ENCODE measurements at places on chromosomes 5 and 9.

DNA sequence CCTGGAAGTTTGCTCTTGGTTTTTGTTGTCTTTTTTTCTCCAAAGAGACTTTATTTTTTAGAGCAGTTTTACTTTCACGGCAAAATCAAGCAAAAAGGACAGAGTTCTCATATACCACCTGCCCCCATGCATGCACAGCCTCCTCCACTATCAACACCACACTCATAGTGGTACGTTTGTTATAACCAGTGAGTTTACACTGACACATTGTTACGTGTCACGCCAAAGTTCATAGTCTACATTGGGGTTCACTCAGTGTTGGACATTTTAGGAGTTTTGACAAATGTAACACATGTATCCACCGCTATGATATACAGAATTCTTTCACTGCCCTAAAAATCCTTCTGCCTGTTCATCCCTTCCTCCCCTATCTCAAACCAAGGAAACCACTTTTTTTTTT, 7.5 kb upstream of the ICE1 start:
- DNase-seq = no peak

DNA sequence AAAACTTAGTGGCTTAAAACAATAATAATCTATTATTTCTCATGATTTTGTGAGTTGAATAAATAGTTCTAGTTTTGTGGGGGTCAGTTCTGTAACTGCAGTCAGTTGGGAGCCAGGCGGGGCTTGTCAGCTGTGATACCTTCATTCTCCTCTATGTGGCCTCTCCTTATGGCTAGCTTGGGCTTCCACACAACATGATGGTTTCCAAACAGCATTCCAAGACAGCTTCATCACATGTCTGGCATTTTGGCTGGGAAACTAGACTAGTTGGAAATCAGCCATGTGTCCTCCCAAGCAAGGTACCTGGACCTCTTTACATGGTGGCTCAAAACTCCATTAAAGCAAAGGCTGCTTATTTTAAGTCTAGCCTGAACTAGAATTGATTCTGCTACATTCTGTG, 61.4 kb upstream of the RANBP3L start:
- DNase-seq = no peak

GRCh38 chr5:108487951-108488350, 106.1 kb upstream of the FBXL17 start:
- no peak for DNase-seq

- DNase-seq = no peak
These were observed 90.5 kb upstream of the RETREG1 start for GRCh38 chr5:16707168-16707868.

- no peak for DNase-seq
These were observed 7.5 kb upstream of the RAPGEF1 start for GRCh38 chr9:131747352-131747751.

DNA sequence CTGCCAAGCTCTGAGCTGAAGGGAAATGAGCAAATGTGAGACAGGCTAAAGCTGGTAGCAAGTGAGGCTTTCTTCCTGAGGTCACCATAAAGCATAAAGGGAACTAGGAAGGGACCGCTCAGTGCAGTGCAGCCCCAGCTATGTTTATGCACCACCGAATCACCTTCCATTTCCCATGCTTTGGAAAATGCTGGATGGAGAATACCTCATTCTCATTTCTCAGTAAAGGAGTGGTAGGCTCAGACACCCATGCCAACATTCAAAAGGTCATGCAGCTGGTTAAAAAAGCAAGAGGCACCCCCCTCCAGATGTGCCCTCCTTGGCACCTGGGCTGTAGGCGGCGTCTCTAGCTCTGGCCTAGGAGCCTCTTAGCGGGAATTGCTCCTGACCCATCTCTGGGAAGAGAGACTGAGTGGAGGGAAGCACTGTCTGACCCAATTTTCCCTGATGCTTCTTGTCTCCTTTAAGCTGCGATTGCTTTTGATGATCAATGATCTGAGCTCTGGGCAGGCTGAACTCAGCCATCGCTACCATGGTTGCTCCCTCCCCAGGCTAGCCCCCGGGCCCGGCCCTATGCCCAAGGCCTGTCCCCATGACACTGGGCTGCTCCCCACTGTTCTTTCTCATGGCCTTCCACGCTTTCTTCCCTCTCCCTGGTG, 58.7 kb downstream of the ZNF354C start:
- DNase-seq = no peak

DNA sequence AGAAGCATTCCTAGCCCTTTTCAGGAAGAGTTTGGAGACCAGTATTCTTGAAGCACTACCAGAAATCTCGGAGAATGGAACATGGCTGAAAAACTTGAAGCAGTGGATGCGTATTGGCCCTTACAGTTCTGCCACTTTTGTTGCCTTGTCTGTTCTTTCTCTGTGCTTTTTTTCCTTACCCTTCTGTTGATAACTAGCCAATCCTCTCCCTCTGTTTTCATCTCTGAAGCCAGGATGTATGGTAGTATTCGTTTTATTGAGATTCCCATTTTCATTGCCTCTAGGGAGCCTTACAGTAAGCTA, 564 bp upstream of the CCNH start:
- DNase-seq = no peak

- DNase-seq = no peak
These were observed 36.7 kb downstream of the PAX5 start for GRCh38 chr9:36997414-36997813.

GRCh38 chr5:127885176-127885575, 182.0 kb downstream of the CCDC192 start:
- DNase-seq = no peak

GRCh38 chr5:56070851-56071465, 76.2 kb upstream of the IL6ST start:
- DNase-seq = no peak

DNA sequence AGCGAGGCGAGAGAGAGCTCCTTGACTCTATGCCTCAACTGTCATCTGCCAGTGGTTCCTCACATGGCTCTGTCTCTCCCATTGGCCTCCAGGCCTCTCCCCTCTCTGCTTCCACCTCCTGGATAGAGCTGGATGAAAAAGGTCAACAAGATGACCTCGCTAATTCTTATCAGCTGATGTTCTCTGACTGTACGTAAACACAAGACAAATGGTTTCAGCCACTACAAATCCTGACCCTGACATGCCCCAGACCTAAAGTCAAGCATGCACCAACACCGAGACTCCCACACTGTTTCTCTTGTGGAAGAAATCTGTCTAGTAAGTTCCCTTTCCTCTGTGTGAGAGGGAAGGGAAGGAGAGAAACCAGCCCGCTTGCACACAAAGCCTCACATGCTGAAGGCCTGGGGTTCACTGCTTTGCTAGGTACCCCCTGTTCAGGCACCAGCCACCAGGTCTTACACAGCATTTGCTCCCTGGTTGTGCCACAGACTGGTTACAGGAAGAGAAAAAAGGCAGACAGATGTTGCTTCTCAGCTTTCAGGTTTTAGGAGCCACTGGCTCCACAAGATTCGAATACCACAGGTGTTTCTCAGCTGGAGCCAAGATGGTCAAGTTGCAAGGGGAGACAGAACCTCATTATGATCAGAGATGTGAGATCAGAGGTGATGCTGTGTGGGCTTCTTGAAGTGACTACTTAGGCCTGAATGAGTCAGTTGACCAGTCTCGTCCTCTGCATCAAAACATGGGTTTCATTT, 592.5 kb downstream of the CCDC171 start:
- no peak for DNase-seq

- no peak for DNase-seq
These were observed 3.6 kb downstream of the GOLPH3 start for GRCh38 chr5:32170303-32171151.

DNA sequence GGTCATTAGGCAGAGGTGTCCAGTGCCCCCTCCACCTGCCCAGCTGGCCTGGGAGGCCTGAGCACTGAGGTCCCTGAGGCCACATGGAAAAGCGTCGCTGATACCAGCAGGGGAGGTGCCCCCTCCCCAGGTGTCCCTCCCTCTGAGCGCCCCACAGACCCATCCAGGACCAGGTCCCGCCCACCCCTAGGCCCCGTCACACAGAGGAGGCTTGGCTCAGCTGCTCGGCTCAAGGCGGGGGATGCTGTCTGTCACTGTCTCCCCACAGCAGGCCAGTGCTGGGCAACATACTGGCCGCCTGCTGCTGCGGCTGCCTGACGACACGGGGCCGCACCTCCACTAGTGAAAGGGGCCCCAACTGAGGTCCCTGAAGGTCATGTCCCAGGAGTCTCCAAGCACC, 71.7 kb downstream of the VAV2 start:
- DNase-seq = no peak

DNA sequence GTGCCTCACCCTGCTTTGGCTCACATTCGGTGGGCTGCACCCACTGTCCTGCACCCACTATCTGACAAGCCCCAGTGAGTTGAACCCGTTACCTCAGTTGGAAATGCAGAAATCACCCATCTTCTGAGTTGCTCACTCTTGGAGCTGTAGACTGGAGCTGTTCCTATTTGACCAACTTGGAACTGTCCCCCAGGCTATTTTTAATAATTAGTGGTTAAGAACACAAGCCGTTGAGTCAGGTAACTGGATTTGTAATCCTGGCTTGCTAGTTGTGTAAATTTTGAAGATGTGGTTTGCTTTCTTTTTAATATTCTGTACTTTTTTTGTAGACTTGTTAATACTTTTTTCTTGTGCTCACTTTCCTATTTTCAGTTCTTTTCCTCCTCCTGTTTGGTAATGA, 81.2 kb downstream of the CNTLN start:
- DNase-seq = no peak

GRCh38 chr5:180159756-180160155, 49.3 kb downstream of the RASGEF1C start:
- no peak for DNase-seq

DNA sequence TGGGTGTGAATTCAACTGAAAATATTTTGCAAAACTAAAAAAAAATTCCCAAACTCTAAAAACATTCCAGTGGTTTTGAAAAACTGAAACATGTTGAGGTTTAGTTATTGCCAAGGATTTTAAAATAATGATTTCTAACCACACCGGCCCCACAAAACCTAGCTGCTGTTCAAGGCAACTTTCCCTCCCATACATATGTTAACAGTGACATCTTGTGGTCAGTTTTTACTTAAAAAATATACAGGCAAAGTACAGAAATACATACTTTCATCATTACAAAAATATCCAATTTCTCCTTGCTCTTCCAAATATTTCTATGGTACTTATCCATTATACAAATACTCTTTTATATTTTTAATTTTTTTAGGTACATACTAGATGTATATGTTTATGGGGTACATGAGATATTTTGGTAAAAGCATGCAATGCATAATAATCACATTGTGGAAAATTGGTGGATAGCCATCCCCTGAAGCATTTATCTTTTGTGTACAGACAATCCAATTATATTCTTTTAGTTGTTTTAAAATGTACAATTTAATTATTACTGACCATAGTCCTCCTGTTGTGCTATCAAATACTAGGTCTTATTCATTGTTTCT, 34.4 kb upstream of the MRPS30 start:
- DNase-seq = no peak

- no peak for DNase-seq
These were observed at the start of gene MPDZ for GRCh38 chr9:13279284-13280141. Gene MPDZ, minus strand, starts transcription at chr9:13279692. Its CDS starts 29,377 bp downstream, at chr9:13250315.

GRCh38 chr9:78592811-78593210, 295.9 kb downstream of the PSAT1 start:
- no peak for DNase-seq

DNA sequence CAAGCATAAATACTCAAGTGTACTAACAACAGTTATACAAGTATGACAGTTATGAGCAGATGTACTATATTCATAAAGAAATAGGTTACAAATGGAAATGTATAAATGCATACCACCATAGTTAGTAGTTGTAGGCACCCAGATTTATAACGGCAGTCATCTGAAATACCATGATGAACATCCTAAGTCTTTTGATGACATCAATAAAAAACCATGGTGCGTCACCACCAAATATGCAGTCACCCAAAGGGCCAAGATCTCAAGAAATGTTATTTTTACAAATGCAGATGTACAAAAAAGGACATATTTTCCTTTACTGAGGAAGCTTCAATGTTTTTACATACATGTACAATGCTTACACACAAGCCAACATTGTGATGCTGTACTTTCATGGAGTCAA, 70.8 kb upstream of the XPA start:
- DNase-seq = no peak

- DNase-seq = no peak
These were observed 219.6 kb downstream of the DENND1A start for GRCh38 chr9:123710299-123710698.

GRCh38 chr5:127410959-127411358, 106.5 kb upstream of the PRRC1 start:
- no peak for DNase-seq

- no peak for DNase-seq
These were observed 50.2 kb downstream of the MED10 start for GRCh38 chr5:6328173-6328572.

DNA sequence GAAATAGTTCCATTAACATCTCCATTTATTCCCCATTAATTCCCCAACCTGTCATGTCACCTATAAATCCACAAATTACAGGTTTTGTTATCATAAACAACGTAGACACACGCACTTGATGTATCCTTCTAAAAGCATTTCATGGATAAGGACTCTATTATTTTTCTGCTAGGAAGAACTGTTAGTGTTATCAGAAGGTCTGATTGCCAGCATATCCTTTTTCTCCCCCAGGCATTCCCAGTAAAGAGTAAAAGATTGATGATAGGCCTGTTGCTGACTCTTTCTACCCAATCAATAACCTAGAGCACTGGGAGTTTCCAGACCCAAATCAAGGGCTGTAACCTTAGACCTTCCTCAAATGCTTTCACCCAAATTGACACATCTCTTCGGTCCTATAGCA, 60.8 kb downstream of the RFK start:
- no peak for DNase-seq

GRCh38 chr5:92309336-92309991, 926.3 kb upstream of the ARRDC3 start:
- DNase-seq = no peak

GRCh38 chr5:1374030-1374678, 29.3 kb upstream of the CLPTM1L start:
- DNase-seq = no peak

DNA sequence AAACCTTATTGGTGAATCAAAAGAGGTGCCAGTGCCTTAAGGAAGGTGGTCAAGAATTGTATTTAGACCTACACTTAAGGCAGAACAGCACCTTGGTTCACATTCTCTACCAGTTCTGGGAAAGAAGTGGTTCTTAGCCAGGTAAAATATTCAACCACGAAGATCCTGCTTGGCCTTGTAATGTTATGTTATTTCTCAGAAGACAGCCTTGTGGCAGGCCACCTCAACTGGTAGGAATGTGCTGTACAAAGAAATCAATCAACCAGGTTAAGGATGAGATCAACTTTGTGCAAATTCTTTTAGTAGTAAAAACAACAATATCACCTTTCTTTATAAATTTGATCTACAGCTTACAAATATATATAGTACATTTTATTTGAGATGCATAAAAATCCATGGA, 246.8 kb downstream of the ARRDC3 start:
- DNase-seq = no peak

DNA sequence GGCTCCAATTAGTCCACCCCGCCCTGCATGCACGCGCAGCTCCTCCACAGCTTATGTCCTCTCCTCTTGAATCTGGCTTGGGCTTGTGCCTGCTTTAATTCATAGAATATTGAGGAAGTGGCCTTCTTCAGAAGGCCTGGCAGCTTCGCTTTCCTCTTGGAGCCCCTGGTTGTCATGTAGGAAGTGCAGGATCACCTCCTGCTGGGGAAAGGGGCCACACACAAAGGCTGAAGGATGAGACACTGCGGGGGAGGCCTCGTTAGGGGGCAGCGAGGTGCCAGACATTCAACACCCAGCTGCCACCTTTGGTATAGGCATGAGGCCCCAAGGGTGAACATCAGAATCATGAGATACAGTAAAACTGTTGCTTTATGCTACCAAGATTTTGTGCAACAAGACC, 2.7 kb upstream of the CNOT6 start:
- no peak for DNase-seq

- DNase-seq = peak; percentile 57
These were observed 129.0 kb downstream of the SNX18 start for GRCh38 chr5:54646356-54647101.
